GM19239 (cell line): ENCODE measurements at places on chromosomes 5 and 9.

GRCh38 chr9:115642285-115642684 is 511.3 kb upstream of the PAPPA start:
- DNase-seq: no peak

- no peak for DNase-seq
Measured at GRCh38 chr9:8727191-8727590, 927.6 kb upstream of the DMAC1 start.

DNA sequence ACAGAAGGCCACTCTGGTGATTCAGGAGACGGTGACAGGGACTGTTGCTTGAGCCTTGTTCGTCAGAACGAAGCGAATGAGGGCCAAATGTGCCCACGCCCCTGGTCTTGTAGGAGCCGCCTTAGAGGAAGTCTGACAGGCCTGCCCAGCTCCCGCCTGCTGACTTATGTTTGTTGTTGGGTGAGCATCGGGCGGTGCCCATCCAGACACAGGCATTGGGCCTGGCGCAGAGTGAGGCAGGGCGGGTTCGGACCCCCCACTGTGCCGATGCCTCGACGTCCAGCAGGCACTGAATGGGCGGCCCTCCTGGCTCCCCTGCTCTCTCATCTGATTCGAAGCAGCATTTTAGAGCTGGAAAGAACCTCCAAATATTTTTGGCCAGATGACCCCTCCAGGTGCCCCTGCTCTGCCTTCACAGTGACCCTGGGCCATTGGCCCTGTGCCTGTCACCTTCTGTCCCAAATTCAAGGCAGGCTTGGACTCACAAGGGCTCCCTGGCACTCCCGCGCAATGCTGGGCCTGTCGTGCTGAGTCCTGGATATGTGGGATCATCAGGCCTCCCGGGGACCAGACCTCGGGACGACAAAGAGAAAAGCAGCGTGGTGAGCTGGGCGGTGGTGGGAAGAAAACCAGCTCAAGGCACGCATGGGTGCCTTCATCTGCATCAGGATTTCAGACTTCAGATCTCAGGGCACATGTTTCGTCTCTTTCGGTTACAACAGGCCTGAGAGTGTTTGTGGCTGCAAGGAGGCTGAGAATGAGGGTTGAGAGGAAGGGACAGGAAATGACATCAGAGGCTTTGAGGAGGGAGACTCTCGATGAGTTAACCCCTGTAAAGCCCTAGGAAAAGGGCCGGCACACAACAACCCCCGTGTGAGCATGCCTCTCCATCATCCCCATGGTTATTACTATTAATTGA is 37.1 kb upstream of the OLFM1 start:
- DNase-seq: no peak

DNA sequence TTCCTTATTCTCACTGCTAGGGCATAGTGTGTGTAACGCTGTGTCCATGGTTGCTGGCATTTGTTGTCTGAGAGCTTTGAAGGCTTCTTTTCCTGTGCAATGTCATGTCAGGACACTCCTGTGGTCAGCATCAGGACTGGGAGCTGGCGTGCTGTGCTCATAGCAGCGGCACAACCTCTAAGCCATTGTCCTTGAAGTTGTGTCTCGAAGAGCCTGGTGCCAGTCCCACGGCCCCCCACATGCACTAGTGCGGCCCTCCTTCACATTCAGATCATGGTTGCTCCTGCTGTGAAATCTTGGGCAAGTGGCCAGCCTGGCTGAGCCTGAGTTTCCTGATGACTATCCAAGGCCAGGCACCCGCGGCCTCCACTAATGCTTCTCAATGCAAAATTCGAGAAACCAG is 32.4 kb downstream of the PDZD2 start:
- no peak for DNase-seq

GRCh38 chr5:151820903-151821302 is 49.1 kb downstream of the G3BP1 start:
- no peak for DNase-seq

DNA sequence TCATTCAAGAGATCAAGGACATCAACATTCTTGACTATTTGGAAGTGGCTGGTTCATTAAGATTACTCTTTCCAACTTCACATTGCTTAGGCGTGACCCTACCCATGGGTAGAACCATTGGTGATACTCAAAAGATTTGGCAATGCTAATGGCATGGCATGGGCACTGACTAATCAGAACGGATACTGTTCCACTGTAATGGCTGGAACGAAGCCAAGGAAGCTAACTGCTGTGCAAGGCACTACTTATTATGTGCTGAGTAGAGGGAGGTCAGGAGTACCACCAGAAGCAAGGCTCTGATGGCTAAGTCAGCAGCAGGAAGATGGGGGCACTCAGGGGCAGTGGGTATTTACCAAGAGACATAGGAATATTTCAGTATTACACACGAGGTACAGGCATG is 31.9 kb downstream of the GNA14 start:
- no peak for DNase-seq

- no peak for DNase-seq
Measured at GRCh38 chr9:120980951-120981350, 54.4 kb upstream of the TRAF1 start.

GRCh38 chr5:158246661-158247060 is 387.7 kb upstream of the CLINT1 start:
- DNase-seq: no peak

GRCh38 chr9:36276781-36277181 is 18.5 kb upstream of the GNE start:
- DNase-seq: no peak

- no peak for DNase-seq
Measured at GRCh38 chr9:18485714-18486113, 11.8 kb downstream of the ADAMTSL1 start.

DNA sequence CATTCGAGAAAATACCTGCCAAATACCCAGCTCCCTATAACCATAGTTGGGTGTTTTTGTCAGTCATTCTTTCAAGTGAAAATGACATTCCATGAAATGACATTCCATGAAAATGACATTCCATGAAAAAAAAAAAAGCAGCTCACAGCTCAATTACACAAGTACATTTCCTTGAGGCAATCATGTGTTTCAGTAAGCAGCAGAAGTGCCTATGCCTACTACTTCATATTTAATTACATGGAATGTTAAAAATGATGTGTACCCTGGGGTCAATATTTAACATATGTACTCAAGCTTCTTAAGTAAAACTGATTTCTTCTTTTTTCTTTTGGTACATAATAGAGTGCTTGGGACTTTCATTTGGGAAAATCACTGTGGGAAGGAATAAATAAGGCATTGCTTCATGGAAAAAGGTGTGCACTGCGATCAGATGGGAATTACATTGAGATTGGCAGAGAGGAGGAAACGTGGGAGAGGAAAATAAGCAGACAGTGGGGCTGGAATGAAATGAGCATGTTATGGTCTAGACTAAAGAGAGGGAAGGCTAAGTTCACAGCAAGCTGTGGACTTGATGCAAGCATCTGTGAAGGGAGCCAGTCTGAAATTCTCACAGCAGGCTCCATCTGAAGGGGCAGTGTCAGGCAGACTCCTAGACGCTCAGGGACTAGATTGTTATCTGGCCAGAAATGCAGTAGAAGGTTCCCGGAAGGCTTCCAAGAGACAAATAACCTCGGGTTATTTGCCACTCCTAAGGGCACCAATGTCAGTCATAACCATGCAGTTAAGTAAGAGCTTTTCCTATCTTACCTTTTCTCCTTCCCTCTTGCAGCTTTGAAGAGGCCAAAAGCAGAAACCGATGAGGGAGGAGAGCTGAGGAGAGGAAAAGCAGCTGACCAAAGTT is 15.2 kb upstream of the SPATA9 start:
- no peak for DNase-seq

DNA sequence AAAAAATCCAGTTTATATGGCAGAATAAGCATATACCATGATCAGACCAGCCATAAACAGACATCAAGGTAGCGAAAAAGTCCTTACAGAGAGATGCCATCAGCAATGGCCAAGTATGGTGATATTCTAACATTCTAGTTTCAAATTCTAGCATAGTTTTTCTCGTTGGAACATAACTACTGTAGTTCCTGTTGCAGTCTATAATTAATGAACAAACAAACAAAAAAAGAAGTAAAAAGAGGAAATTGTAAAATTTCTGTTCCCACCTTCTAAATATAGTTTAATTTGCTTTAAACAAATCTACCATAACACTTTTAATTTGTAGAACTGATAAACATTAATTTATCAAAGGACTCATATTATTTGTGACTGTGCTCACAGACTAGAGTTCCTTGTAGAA is 9.9 kb upstream of the CD180 start:
- DNase-seq: no peak

GRCh38 chr5:147901599-147902039 is 4.7 kb downstream of the C5orf46 start:
- DNase-seq: no peak

DNA sequence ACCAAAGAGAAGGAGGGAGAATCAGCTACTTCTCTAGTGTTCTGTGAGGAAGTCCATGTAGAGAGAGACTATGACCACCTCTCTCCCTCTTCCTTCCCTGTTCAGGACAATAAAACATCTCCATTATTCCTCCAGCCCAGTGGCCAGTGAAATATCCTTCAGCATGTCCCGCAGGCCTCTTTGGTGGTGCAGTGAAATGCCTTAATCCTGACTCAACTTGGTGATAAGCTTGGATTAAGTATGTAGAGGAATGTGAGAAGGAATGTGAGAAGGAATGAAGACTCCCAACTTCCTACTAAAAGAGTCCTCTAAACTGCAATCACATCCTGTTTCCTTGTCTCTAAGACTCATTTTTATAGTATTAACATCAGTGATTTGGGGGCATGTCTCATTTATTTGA is 167.3 kb downstream of the TRPM3 start:
- DNase-seq: no peak

- DNase-seq: no peak
Measured at GRCh38 chr9:9874270-9874669, 738.5 kb downstream of the PTPRD start.

GRCh38 chr9:136370037-136370436 is 3.4 kb downstream of the CARD9 start:
- no peak for DNase-seq

- no peak for DNase-seq
Measured at GRCh38 chr9:4662989-4663792, 1.1 kb downstream of the PLPP6 start.

DNA sequence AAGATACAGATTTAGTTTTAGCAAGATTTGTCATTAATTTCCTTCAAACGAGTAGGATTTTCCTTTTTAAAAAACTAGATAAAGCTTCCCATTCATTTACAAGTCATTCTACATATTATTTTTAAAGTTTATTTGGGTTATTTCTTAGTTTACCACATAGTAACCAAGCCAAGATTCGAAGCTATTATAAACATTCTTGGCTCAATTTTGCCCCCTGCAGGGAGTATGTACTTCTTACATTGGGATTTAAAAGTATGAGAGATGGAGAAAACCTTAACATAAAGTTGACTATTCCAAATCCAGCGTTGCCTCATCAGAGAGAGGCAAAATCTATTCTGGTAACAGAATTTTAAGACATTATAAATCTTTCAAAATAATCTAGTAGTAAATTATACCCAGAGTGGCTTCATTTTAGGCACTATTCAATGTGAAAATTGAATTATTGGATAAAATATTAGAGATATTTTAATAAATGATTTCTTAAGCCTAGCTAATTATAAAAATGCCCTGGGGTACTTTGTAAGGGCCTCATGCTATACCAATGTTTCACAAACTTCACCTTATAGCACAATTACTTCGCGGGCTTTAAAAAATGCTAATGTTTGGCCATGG is 39.1 kb downstream of the FBN2 start:
- DNase-seq: no peak

DNA sequence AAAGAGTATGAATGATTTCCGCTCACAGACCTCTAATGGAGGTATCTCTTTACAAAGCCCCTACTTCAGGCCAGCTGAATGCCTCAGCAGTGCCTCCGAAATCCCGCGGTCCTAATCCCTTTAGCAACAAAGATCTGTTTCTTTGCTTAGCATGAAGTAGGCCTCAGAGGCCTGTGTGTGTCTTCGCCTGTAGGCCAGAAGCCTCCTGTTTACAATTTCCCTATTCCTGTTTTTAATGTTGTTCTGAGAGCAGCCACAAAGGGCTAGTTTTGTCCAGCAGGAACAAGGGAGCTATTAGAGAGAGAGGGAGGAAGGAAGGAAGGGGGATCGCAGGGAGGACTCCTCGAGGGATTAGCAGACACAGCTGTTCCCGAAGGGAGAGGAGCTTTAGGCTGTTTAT is 166.4 kb upstream of the SPRY4 start:
- DNase-seq: no peak

GRCh38 chr5:66680221-66680620 is 84.0 kb downstream of the MAST4 start:
- no peak for DNase-seq

- DNase-seq: no peak
Measured at GRCh38 chr5:154753792-154754191, 1.4 kb upstream of the LARP1 start.

DNA sequence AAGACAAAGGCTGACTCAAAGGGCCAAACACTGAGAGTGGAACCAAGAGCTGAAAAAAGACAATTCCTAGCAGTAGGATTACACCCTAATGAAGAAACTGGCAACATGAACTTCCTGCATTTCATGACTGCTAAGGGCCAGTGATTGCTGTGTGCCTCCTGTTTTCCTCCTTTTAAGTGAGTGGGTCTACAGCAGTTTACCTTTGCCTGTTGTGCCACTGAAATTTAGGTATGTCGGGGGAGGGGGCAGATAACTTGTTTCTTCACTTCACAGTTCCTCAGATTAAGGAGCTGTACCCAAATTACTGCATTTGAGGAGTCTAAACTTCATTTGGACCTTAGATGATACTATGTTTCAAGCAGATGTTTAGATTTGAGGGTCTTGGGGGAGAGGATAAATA is 191.7 kb downstream of the MCTP1 start:
- DNase-seq: no peak

DNA sequence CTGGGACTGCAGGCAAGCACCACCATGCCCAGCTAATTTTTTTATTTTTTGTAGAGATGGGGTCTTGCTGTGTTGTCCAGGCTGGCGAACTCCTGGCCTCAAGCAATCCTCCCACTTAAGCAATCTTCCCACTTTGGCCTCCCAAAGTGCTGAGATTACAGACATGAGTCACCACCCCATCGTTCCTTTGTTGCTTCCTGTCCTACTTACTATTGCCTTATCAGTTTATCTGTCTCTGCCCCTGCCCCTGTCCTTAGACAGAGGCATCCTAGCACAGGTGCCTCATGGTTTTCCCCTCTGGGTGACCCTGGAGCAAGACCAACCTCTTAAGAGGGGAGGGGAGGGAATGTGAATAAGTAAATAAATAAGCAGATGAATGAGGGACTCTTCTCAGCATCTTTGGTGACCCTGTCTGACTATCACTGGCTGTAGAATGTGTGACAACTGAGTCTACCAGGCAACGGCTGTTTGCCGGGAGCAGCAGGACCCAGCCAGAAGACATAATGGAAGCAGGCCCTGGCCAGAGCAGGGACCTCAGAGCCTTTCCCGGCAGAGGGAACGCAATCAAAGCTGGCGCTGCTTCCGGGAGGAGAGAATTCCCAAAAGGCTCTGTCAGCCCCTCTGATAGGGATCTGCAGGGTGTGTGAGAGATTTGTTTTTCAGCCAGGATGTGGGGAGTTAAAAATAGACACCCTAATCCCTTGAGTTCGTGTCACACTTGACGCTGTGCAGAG is 43.8 kb upstream of the DAB2IP start:
- DNase-seq: no peak

DNA sequence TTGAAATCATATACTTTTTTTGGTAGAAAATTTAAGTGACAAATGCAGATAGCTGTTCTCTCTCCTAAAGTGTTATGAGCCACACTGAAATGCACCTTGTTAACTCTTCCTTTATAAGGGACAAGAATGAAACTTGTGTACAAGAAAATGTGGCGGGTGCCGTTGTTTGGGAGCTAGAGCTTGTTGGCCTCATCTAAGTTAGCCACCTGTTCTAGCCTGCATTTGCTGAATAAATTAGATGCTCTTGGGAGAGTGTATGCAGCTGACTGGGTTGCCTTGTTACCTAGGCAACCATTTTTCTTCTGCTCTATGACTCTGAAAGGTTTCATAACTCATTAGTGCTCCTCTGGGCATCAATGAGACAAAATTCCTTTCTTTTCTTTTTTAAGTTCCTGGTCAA is 174.3 kb downstream of the TAF11L14 start:
- DNase-seq: no peak
